Neural crest cell (in vitro differentiated cells): ENCODE measurements at places on chromosomes 12 and 14. TPM values are rescaled to one million over a fixed set of nuclear protein-coding genes. Genes with fewer than 3 reads are reported as not detected.

Gene DEPDC4
- 3.5 and 4.1 TPM in 2 replicates for total RNA-seq

DNA sequence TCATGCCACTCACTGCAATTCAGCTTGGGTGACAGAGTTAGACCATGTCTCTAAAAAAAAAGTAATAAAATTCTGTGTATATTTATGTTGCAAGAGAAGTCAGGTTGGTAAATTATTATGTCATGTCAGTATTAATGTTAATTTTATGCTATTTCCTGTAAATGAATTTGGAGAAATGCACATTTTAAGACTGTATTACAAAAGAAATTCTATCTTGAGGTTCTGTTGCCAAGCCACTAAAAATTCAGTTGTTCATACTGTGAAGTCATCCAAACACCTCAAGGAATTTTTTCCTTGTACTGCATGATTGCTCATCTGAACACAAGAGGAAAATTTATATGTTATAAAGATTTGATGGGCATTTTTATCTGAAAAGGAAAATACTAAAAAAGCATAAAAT is 23.3 kb upstream of the HMGA2 start:
- H3K4me1 ChIP-seq = peaks cover 20% of the 10 kb centered on the region
- no peaks in the 10 kb centered on the region for H3K27me3 ChIP-seq
- H3K27ac ChIP-seq = no peak overlapping the region
- no peaks in the 10 kb centered on the region for H3K36me3 ChIP-seq
- no peak overlapping the region for H3K4me3 ChIP-seq

DNA sequence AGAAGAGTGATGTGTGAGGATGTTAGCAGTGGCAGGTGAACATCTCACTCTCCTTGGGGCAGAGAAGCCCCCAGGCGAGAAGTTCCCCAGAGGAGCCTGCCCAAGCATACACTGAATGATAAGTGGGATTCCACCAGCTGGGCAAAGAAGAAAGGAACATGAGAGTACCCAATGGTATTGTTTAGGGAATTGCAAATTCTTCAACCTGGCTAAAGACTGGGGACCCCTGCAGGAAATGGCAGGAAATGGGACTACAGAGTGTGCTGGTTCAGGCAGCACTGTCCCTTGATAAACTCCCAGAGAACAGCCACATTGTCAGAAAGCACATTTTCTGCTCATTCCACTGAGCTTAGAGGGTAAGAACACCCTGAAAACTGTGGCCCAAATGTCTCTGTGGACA is 121.3 kb downstream of the RPS29 start:
- no peak overlapping the region for H3K4me3 ChIP-seq
- no peaks in the 10 kb centered on the region for H3K27me3 ChIP-seq
- no peak overlapping the region for H3K27ac ChIP-seq
- no peaks in the 10 kb centered on the region for H3K36me3 ChIP-seq
- peaks cover 23% of the 10 kb centered on the region for H3K4me1 ChIP-seq
- no peak for DNase-seq

DNA sequence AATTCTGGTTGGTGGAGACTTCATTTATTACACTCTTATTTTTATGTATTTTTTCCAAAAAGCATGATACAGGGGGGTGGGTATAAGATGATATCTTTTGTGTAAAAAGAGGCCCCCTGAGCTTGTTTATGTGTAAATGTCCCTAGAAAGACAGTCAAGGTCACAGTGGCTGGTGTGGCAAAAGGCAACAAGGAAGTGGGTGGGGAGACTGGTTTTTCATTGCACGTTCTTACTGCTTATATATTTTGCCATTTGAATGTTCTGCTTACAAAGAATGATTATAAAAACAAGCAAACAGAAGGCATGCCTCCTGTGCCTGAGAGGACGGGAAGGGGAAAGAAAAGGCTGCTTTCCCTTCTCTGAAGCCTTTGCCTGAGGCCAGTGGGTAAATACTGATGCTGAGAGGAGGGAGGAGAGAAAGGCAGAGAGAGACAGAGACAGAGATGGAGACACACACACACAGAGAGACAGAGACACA is 24.1 kb upstream of the ADIPOR2 start:
- H3K36me3 ChIP-seq = no peaks in the 10 kb centered on the region
- H3K4me3 ChIP-seq = no peak overlapping the region
- peaks cover 27% of the 10 kb centered on the region for H3K4me1 ChIP-seq
- DNase-seq = no peak
- no peak overlapping the region for H3K27ac ChIP-seq

Gene COA8
- 33.7 and 37.2 TPM in 2 replicates for total RNA-seq

DNA sequence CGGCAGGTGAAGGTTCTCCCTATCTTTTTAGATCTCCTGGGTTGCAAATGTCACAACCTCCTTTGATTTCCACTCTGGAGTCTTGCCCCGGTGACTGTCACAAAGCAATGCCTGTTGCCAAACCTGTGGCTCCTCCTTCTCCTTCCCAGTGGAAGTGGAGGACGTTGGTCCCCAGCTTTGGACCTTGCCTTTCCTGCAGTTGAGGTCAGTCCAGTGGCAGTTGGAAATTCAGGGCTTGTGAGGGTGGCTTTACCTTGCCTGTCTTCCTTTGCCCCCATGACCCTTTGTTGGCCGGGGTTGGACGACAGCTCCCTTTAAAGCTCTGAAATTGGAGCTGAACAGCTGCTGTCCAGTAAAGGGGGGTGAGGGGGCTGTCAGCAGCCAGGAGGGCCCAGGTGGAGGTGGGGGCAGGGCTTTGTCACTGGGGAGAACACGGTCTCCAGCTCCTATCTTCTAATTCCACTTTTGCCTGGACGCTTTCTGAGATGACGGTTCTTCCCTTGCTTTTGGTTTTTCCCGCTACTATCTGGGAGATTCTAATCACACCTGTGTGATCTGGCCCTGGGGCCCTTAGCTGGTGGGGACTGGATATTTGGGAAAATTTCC is 4.1 kb downstream of the TEAD4 start:
- peaks cover 41% of the 10 kb centered on the region for H3K4me1 ChIP-seq
- DNase-seq = no peak
- H3K4me3 ChIP-seq = peak overlapping the region; percentile 78
- peaks cover 37% of the 10 kb centered on the region for H3K27me3 ChIP-seq
- H3K27ac ChIP-seq = peak overlapping the region; percentile 93

Gene SLC5A8
- not detected in 2 replicates for total RNA-seq

- DNase-seq = no peak
- no peaks in the 10 kb centered on the region for H3K36me3 ChIP-seq
- H3K27ac ChIP-seq = peak overlapping the region; percentile 9
- no peaks in the 10 kb centered on the region for H3K4me1 ChIP-seq
Observed at GRCh38 chr14:80498533-80498932, 287.2 kb upstream of the DIO2 start.

- H3K4me3 ChIP-seq = peak overlapping the region; percentile 72
- DNase-seq = peak; percentile 60
- H3K36me3 ChIP-seq = no peaks in the 10 kb centered on the region
- peaks cover 11% of the 10 kb centered on the region for H3K27me3 ChIP-seq
Observed at GRCh38 chr14:105499256-105500035, 8.4 kb downstream of the TEDC1 start.

GRCh38 chr14:100393906-100394732 is 71.0 kb downstream of the SLC25A47 start:
- DNase-seq = no peak
- H3K36me3 ChIP-seq = no peaks in the 10 kb centered on the region
- no peak overlapping the region for H3K4me3 ChIP-seq
- H3K27ac ChIP-seq = no peak overlapping the region
- H3K4me1 ChIP-seq = peaks cover 59% of the 10 kb centered on the region

- no peaks in the 10 kb centered on the region for H3K4me1 ChIP-seq
- DNase-seq = no peak
- H3K4me3 ChIP-seq = no peak overlapping the region
- peaks cover 3% of the 10 kb centered on the region for H3K27me3 ChIP-seq
- H3K27ac ChIP-seq = no peak overlapping the region
- no peaks in the 10 kb centered on the region for H3K36me3 ChIP-seq
Observed at GRCh38 chr14:70208380-70208779, 19.6 kb upstream of the SLC8A3 start.

DNA sequence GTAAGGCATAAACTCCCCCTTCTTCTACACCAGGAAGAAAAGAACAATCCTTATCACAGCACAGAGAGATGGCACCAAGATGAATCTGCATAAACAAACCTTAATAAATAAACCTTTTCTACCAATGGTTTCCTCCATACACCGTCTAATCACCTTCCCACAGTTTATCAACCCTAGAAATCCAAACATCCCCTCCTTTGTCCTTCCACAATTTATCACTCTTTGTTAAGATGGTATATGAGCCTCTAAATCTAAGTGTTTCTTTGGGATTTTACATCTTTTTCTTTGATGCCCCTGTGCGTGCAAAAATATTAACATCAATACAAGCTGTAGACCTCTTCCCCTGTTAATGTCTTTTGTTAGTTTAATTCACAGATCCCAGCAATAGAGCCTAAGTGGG is 12.5 kb downstream of the DICER1 start:
- peaks cover 21% of the 10 kb centered on the region for H3K36me3 ChIP-seq
- no peak overlapping the region for H3K4me3 ChIP-seq
- DNase-seq = no peak
- no peaks in the 10 kb centered on the region for H3K27me3 ChIP-seq

Gene KRT6C
- total RNA-seq = not detected in 2 replicates

Gene ACOT4
- 0.98 TPM in 2 replicates for total RNA-seq

Gene SPATA7
- 18.9 and 19.4 TPM in 2 replicates for total RNA-seq

DNA sequence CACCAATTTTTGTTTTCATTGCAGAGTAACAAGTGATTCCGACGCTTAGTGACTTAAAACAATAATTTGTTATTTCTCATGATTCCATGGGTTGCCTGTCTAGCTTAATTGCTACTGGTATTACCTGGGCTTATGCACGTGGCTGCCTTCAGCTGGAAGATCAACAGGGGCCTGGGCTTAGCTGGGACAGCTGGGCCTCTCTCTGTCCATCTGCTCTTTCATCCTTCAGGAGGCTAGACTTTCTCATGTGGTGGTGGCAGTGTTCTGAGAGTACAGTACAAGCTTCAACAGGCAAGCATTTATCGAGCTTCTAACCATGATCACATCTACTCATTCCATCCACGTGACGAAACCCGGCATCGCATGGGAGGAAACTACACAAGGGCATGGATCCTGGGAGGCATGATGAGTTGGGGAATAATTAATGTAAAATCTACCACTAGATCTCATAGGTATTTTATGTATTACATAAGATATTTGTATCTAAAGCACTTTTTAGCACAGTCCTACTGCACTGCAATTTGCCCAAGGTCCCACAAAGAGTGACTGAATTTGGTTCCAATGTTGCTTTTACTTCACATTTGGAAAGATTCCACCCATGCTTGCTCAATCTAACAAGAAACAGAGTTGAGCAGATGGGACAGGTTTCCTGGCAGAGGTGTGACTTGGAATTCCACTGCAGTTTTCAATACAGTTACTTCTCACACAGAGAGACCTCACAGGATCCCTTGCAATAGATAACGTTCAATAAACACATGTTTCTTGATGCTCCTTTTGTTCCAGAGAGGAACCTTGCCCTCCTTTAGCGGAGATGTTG is 153.1 kb upstream of the FRMD6 start:
- no peak overlapping the region for H3K27ac ChIP-seq
- no peak for DNase-seq
- no peaks in the 10 kb centered on the region for H3K4me1 ChIP-seq
- H3K36me3 ChIP-seq = peaks cover 25% of the 10 kb centered on the region
- H3K27me3 ChIP-seq = no peaks in the 10 kb centered on the region

DNA sequence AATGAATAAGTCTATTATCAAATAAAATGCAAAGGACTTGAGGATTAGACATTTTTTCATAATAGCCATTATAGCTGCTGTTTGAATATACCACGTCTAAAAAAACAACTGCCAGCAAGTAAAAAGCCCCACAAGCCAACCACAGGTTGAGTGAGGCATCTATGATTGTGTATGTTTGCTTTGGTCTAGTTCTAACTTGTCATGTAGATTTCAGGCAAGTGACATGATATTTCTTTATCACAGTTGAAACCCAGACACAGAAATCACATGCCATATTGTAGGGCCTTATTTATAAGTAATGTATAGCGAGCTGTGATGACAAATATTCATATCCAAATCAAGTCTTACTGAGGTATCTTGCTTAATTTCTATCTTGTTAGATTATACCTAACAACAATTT is 225.8 kb downstream of the EMP1 start:
- DNase-seq = no peak
- H3K27ac ChIP-seq = no peak overlapping the region
- H3K27me3 ChIP-seq = peaks cover 7% of the 10 kb centered on the region
- no peaks in the 10 kb centered on the region for H3K36me3 ChIP-seq

GRCh38 chr12:91871751-91872150 is 273.9 kb downstream of the BTG1 start:
- H3K27me3 ChIP-seq = no peaks in the 10 kb centered on the region
- H3K36me3 ChIP-seq = no peaks in the 10 kb centered on the region
- no peak for DNase-seq
- peaks cover 16% of the 10 kb centered on the region for H3K4me1 ChIP-seq
- no peak overlapping the region for H3K27ac ChIP-seq
- H3K4me3 ChIP-seq = no peak overlapping the region

GRCh38 chr12:2348482-2348852 is 295.7 kb downstream of the CACNA1C start:
- H3K36me3 ChIP-seq = no peaks in the 10 kb centered on the region
- H3K27ac ChIP-seq = no peak overlapping the region
- H3K4me1 ChIP-seq = peaks cover 19% of the 10 kb centered on the region
- no peak for DNase-seq
- H3K27me3 ChIP-seq = no peaks in the 10 kb centered on the region
